ENCODE measurements at places on chromosomes 12 and 14.

- DNase-seq, result no peak
Measured at GRCh38 chr14:100764471-100765115, 37.9 kb downstream of the DLK1 start.

DNA sequence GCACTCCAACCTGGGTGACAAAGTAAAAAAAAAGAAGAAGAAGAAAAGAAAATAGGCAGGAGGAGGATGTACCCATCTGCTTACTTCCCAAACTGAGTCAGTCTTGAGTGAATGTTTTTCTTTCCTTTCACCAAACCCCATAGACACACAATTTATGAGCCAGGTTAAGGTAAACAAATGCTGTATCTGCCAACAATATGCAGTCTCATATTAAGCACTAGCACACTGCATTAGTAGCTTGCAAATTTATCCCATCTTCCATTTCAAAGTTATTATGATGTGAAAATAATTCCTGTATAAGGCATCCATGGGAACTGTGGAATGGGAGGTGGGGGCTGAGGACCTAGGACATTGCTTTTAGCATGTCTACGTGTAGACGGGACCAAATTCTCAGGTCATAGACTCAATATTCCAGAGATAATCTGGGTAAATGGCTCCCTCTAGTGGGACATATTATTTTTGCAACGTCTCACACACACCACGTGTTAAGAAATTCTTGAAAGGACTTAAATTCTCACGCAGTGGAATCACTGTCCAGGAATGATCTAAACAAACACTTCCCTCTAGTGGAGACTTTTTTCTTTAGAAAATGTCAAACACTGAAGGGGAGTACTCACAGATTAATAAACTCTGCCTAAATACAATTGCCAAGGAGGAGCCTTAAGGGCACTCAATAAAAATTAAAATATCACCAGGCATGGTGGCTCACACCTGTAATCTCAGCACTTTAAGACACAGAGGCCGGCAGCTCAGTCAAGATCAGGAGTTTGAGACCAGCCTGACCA lies 17.1 kb upstream of the OR10P1 start:
- no peak for DNase-seq

GRCh38 chr14:72610096-72610830 lies 283.6 kb downstream of the DPF3 start:
- no peak for DNase-seq

GRCh38 chr12:76020281-76020680 lies 11.3 kb downstream of the PHLDA1 start:
- DNase-seq, result no peak

DNA sequence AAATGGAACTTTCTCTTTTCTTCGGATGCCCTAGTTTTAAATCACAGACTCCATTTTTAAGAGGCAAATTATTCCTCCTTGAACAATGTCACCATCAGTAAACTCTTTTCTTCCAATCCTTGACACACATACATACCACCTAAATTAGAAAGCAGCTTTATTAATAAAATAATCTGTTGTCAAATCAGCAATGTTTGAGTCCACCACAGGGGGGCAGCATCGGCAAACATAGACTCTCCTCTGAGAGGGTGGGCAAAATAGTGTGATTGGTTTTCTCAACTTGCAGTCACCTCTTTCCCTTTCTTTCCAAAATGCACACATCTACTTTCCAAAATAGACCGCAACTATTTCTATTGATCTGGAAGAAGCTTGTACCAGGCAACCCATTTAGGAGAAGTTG lies 438.4 kb upstream of the OR4E1 start:
- no peak for DNase-seq

DNA sequence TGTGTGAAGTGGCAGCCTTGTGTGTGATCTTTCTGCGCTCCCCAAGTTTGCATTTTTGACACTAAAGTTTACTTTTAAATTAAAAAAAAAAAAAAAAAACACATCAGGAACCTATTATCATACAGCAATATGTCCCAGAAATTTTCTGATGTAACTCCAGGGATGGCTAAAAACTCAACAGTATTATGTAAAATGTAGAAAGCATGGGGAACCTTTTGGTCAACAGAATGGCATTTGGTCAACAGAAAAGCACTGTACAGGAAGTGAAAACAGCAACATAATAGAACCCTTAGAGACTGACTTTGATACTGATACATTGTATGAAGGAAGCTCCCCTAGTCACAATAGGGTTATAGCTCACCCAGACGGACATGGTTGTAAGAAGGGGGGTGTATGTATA lies 224.3 kb downstream of the ITPR2 start:
- DNase-seq, result no peak

Data from amygdala (tissue), 56 donors.